Activated CD4-positive, alpha-beta T cell treated with anti-CD3 and anti-CD28 coated beads, Interleukin-2, amount 10 ng/mL, durations not matched to agents 7 days and 5 days (primary cell): ENCODE measurements at places on chromosomes 3 and 15. TPM values are rescaled to one million over a fixed set of nuclear protein-coding genes. Genes with fewer than 3 reads are reported as not detected.

The HIGD1A gene
- total RNA-seq, result 72.1 TPM

The LMAN1L gene
- 0.87 TPM for total RNA-seq

The SNURF gene
- total RNA-seq, result 16.3 TPM

The MOBP gene
- total RNA-seq, result not detected

The RHCG gene
- not detected for total RNA-seq

The SH3GL3 gene
- total RNA-seq, result not detected

The ARPP21 gene
- total RNA-seq, result not detected

The EFL1 gene
- 31.6 TPM for total RNA-seq

The ERICH6 gene
- 0.81 TPM for total RNA-seq
